ENCODE measurements at places on chromosomes 11 and 22. TPM values are rescaled to one million over a fixed set of nuclear protein-coding genes. Genes with fewer than 3 reads are reported as not detected.

The C22orf42 gene
- total RNA-seq: not detected

The ISX gene
- total RNA-seq: not detected

The GUCY1A2 gene
- 0.84 TPM for total RNA-seq

DNA sequence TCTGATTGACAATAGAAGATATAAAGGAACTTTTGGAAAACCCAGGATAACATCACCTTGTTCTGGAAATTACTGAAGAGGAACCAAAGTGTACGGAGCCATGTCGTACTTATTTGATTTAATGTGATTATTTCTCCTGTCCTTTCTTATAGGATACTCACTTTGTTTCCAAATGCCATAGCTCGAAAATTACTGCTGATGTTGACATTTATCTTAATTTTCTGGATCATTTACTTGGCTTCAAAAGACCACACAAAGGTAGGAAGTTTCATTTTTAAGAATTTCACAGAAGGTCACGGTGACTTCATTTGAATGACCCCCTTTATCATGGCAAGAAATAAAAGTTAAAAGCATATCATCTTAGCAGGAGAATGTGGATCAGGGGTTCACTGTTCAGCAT, 1.2 kb downstream of the NXPE2 start:
- ATAC-seq: no peak

- no peak for ATAC-seq
Measured at GRCh38 chr11:27254744-27255446, 108.1 kb downstream of the CCDC34 start.

DNA sequence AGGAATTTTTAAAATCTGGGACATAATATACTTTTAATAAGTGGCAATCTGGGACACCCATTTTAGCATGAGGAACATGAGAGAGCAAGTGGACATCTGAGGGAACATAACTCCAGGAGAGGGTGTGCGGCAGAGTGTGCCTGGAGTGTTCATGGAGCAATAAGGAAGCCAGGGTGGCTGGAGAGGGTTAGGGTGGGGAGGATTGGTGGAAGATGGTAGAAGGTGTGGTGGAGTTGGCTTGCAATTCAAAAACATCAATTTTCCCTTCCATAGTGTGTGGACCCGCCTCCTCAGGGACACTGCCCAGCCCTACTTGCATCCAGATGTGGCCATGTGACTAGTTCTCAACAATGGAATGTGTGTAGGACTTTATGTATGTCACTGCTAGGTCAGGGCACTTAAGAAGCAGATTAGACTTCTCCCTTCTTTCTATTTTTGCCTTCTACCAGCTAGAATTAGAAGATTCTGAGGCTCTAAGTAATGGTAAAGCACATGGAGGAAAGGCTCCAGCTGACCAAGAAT, 4.4 kb upstream of the DENND5A start:
- peak; percentile 27 for ATAC-seq

DNA sequence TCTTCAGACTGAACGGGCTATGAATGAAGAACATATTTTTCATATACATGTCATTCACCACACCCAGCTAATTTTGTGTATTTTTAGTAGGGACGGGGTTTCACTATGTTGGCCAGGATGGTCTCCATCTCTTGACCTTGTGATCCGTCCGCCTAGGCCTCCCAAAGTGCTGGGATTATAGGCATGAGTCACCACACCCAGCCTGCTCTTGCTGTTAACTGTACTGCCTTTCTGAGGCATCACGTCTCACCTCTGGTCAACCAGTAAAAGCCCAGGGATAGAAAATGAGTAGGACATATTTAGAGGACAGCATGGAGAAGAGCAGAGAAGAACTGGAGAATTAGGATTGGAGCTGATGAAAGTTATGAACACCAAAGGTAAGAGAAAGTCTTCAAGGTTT, 55.6 kb downstream of the APOL3 start:
- peak; percentile 26 for ATAC-seq

- peak; percentile 84 for ATAC-seq
Measured at GRCh38 chr11:124898263-124898680, 607 bp upstream of the ROBO4 start.

DNA sequence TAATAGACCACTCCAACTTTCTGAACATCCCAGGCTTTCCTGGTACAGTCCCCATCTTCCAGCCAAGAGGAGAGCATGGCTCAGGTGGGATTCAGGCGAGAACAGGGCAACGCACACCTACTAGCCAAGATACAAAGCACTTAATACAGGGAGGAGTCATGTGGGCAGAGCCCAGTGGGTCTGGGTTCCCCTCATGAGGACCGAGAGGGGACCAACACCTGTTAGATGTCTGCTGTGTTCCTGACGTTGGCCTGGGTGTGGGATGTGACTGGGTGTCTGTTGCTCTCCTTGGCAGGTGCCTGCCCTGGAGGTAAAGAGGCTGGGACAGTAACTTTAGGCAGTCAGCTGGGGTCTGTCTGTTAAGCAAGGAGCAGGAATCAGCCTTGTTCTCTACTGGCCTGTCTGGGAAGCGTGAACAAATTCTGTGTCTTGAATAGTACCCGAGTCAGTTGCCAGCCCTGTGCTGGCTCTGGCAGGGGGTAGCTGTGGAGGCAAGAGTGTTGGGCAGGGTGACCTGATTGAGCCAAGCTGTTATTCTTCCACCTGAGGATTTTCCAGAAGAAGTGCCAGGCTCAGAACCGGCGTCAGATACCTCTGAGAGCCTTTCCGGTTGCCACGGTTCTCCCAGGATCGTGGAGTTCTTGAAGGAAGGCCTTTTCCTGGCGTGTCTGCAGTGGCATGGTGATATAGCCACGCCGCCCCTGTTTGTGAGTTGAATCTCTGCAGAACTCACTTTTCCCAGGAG, 56.3 kb downstream of the BCR start:
- ATAC-seq: no peak

- ATAC-seq: peak; percentile 70
Measured at GRCh38 chr11:77075425-77075905, 8.7 kb downstream of the CAPN5 start.

Data from esophagus mucosa (tissue), 1 donor.